NCI-H226 (cell line): ENCODE measurements at places on chromosomes 6 and 20.

- no peak for DNase-seq
Observed at GRCh38 chr6:128954308-128955043, 71.5 kb downstream of the LAMA2 start.

- no peak for DNase-seq
Observed at GRCh38 chr6:163468738-163469137, 54.2 kb downstream of the QKI start.

GRCh38 chr20:62400021-62400420, 7.1 kb downstream of the CABLES2 start:
- no peak for DNase-seq

DNA sequence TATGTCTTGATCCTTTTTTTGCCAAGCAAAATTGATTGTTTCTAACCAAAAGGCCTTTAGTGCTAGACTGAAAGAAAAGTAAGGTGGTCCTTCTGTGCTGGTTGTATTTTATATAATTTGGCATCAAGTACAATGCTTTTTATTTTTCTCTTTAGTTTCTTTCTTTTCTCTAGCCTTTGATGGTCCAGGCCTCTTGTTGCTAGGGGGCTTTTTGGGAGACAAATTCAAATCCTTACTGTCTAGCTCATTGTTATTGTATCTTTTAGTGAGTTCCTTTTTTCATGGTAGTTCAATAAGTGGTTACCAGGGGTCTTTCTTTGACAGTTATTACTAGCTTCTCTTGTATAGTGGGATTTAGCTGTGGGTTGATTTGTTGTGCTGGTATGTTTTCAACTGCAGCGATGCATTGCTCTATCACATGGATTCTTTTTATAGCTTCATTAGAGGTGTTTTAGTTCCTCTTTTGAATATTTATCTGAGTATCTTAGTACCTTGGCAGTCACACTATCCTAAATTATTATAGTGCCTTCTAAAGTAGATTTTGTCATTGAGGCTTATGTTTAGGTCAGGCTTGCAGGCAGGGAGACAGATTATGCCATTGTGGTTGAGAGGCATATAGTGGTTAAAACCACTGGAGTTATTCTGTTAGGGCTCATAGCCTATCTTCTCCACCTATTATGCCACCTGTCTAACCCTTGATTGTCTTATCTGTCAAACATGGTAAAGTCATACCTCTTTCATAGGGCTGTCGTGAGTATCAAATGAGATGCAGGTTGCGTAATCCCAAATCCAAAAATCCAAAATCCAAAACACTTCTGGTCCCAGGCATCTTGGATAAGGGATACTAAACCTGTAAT, 49.5 kb downstream of the KCNS1 start:
- DNase-seq: no peak

DNA sequence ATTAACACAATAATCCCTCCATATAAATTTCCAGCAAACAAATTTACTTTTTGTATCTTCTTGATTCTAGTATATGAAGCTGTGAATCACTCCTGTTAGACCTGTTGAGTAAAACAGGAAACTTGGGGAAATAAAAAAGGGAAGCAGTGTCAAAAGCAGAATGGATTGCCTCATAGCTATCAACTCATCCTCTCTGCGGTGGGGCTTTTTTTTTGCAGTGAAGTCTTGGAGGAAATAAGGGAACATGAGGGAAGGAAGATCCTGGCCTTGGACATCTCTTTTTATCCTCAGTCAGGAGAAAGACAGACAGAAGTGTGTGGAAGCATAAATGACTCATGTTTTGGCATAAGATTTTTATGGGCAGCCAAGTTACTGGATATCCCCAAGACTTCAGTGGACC, 332.5 kb downstream of the TFAP2A start:
- peak; percentile 38 for DNase-seq

GRCh38 chr6:115947966-115948541, 112.6 kb downstream of the FRK start:
- DNase-seq: no peak

DNA sequence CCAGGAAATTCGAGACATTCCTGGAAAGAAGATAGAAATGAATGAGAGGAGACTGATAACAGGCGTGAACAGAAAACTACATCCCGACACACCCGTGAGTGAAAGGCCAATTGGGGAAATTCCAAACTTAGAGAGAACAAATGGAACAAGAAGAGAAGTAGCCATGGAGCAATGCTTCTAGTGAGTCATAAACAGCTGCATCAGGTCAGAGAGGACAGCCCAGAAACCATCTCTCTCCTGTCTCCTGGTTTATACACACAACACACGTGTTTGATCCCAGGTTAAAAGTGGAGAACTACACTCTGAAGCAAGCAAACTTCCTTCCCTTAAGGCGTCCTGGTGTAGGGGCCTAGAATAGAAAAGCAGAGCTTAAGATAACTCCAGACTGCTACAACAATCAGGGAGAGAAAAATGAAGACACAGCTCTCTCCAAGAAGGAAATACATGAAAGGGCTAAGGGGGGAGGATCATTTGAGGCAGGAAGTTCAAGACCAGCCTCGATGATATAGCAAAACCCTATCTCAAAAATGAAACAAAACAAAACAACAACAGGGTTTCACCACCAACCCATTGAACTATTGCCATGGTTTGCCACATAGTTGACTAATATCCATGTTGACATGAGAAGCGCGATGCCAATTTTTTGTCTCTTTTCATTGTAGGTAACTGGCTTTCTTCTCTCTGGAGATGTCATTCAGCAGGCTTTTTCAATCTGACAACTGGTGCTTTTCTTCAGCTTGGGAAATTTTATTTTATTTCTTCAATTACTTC, 26.9 kb downstream of the NRN1 start:
- no peak for DNase-seq

- no peak for DNase-seq
Observed at GRCh38 chr6:6713657-6714056, 125.1 kb downstream of the LY86 start.

DNA sequence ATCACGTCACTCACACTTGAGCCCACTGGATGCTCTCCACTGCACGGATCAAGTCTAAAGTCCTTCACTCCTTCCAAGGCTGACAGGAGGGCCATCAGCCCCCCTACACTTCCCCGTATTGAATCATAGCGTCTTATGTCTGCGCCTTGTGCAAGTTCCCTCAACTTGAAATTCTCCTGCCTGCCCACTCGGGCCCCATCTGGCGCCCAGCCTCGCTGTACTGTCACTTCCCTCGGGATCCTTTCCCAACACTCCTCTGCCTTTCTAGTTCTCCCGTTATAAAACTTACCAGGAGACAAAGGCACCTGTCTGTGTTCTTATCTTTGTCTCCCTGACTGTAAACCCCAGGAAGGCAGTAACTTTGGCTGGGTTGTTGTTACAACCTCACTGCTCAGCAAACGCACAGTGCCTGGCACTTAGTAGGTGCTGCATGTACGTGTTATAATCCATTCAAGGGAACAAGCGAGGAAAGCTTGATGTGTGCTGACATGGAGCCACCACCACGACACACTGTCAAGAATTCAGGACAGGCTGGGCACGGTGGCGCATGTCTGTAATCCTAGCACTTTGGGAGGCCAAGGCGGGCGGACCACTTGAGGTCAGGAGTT, 33.8 kb upstream of the ZFAND3 start:
- no peak for DNase-seq

DNA sequence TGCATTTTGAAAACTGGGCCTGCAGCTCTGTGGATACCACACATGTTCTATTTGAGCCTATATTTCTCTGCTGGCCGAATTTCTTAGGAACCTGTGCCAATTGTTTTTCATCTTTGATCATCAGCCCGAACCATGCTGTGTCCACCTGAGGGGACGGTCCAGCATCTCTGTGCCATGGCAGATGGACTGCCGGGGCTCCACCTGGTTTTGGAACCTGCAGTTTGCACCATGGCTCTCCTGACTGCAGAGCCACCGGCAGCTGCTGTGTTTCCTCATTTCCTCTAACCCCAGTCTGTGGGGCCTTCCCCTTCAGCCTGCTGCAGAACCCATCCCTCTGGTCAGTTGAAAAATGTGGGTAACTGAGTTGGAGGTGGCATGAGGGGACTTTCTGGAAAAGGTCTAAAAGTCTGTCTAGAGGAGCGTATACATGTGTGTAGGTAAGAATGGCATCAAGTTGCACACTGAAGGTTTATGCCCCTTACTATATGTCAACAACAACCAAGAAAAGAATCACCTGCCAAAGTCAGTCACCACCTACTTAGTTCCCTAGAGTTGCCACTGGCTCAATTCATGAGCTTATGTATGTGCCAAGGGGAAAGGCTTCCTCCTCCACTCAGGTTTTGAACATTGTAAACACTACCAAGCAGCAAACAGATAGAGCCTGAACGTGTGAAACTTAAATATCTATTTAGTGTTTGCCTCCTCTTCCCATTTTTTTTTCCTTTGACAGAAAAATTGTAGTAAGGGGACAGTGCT, 548.2 kb downstream of the PRKN start:
- no peak for DNase-seq

DNA sequence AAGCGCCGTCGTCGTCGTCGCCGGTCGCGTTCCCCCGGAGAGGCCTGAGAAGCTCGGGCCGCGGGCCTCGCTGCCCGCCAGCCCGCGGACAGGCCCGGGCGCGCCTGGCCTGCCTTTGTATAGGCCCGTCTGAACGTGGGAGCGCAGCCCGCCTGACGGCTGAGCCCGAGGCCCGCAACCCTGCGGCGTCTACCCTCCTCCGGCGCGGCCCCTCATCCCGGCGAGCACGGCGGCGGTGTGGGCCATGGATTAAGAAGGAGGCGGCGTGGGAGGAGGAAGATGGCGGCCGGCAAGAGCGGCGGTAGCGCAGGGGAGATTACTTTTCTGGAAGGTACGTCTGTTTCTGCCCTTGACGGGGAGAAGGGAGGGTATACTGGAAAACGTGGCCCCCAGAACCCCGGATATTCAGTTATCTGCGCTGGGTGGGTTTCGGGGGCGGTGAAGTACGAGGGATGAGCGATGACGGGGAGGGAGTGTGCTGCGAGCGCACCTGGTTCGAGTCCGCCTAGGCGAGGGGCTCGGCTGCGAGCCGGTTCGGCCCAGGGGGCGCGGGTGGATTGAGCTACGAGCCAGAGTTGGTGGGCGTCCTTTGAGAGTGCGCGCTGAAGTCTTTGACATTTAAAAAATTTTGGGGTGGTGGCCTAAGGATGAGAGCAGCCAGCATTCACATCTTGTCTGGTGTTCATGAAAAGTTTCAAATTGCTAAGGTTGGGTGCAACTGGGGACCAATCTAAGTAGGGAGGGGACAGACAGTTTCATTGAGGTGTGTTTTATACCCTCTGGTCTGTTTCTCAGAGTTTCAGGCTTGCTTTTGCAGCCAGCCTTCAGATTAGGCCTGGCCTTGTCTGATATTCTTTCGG, 796 bp downstream of the SENP6 start:
- DNase-seq: peak; percentile 18

DNA sequence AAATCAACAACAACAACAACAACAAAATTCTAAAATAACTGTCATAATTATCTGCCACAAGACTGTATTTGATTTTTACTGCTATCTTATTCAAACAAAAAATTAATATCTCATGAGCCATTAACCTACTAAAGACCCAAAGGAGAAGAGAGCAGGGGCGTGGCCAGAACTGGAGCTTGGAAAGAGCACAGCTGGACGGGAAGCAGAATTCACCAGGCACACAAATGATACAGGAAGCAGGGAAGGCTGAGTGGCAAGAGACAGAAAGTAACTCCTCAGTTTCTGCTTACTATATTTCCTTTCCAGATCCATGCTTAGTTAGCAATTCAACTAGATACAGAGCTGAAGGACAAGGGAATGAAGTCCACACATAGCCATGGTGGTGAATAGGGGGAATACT, 54.4 kb downstream of the FKBP5 start:
- DNase-seq: no peak

DNA sequence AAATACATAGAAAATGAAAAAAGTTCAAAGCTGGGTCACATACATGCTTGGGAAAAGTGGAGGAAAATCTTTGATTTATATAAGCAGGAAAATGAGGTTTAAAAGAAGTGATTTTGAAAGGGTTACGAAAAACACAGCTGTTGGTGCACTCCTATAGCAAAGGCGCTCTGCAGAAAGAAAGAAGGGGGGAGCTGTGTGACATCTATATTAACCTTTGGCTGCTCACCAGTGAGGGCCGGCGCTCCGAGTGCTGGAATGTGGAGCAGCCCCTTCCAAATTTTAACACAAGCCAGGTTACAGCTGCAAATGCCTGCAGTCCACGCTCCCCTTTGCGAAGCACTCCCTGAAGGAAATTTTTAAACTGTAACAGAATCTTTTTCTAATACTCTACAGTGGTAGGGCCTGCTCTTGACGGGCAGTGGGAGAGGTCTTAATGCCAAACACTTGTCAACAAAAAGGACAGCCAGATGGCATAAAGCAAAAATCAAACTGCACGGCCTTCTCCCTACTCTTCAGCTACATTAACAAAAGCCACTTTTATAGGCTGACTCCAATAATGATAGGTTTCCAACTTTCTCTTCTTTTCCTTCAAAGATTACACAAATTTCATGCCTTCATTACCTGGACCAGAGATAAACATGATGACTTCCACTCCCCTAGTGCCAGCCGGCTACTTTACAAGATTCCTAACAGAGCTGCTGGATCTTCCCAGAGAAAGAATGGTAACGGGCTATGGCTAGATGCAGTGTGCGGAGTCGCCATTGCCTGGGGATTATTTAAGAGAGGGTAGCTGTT, 4.8 kb downstream of the BMP7 start:
- no peak for DNase-seq

DNA sequence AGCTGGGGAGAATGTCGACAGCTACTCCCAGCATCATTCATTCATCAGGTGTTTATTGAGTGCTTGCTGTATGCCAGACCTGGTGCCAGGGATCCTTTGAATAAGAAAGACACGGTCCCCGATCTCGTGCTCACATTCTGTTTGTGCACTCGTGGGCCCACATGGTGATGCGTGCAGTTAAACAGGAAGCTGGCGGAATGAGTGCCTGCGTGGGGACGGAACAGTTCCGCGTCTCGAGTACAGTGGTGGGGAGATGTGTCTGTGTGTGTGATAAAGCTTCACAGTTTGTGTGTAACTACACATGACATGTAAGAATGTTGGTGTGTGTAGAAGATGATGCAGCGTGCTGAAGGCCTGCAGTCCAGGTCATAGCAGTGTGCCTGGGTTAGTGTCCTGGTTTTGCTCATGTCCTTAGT, 6.5 kb downstream of the RBM38 start:
- no peak for DNase-seq

DNA sequence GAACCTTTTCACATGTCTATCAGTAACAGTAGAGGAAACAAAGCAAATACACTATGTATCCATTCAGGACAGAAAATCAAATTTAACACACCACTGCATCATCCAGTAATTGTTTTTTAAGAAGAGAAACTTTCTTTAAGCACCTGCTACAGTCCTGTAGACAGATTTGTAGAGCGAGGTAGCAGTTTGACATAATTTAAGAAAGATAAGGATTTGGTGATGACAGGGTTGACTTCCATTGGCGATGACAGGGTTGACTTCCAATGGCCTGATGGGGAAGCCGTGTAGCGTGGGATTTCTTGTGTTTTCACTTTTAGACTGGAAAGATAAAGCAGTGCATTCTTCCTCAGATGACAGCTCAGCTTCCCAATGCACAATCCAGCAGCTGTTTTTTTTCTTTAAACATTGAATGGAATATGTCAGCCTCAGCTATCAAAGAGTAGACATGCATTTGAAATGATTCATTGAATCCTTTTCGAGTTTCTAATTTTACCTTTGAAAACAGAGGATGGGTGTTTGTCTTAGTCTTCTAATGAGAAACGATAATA, 68.5 kb downstream of the ECT2L start:
- DNase-seq: no peak

GRCh38 chr20:60254901-60255411, 296.7 kb downstream of the CDH26 start:
- no peak for DNase-seq

GRCh38 chr6:45094831-45095230, 233.3 kb upstream of the RUNX2 start:
- DNase-seq: no peak
